ENCODE measurements at places on chromosomes 13 and 19. TPM values are rescaled to one million over a fixed set of nuclear protein-coding genes. Genes with fewer than 3 reads are reported as not detected.

The ZNF554 gene
- total RNA-seq: 4.9 TPM

The MCEMP1 gene
- total RNA-seq: not detected

The NCR1 gene
- not detected for total RNA-seq

The GPATCH1 gene
- total RNA-seq: 8.0 TPM

The COX7A1 gene
- total RNA-seq: 30.0 TPM

The SBK2 gene
- total RNA-seq: not detected

The CAMSAP3 gene
- not detected for total RNA-seq

The ZNF296 gene
- total RNA-seq: not detected

The WASF3 gene
- 16.2 TPM for total RNA-seq

The NUP62 gene
- 20.8 TPM for total RNA-seq

The YJEFN3 gene
- 0.51 TPM for total RNA-seq

The IRS2 gene
- total RNA-seq: 2.3 TPM

The PSG11 gene
- not detected for total RNA-seq

DNA sequence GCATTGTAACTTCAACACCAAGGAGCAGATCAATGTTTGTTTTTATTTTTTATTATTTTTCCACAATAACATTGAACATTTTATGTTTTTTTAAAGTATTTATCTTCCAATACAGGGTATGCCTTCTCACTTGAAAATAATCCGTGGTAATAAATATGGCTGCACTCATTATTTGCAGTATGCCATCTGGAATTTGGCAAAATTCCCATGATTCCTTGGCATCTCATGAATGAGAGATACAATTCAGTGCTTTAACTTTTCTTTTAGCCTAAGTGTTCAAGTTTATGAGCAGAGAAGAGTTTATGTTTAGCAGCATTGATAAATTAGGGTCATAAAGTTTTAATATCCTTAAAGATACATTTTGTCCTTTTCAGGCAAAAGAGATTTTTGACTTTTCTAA is 1109.6 kb upstream of the ATXN8OS start:
- no peaks in the 10 kb centered on the region for H3K36me3 ChIP-seq
- H3K4me3 ChIP-seq: no peak overlapping the region
- no peak for DNase-seq
- no peaks in the 10 kb centered on the region for H3K4me1 ChIP-seq
- H3K27me3 ChIP-seq: no peaks in the 10 kb centered on the region

DNA sequence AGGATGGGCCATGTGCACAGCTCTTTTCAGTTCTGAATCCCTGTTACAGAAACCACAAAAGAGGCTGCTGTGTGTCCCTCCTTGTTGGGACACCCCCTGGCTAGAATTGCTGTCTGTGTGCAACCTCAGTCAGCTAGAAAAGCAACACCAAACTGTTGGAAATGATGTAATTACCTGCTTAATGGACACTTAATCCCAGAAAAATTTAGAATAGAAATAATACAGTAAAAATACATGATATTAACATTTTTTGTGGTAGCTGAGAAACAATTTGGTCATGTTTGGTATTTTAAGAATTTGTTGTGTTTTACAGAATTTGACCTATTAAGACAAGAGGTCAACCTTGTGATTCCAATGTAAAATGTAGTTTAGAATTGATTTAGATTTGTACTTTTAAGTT is 46.8 kb downstream of the FAM124A start:
- no peaks in the 10 kb centered on the region for H3K27me3 ChIP-seq
- H3K36me3 ChIP-seq: no peaks in the 10 kb centered on the region
- H3K4me3 ChIP-seq: no peak overlapping the region
- DNase-seq: peak; percentile 38
- no peak overlapping the region for H3K27ac ChIP-seq

DNA sequence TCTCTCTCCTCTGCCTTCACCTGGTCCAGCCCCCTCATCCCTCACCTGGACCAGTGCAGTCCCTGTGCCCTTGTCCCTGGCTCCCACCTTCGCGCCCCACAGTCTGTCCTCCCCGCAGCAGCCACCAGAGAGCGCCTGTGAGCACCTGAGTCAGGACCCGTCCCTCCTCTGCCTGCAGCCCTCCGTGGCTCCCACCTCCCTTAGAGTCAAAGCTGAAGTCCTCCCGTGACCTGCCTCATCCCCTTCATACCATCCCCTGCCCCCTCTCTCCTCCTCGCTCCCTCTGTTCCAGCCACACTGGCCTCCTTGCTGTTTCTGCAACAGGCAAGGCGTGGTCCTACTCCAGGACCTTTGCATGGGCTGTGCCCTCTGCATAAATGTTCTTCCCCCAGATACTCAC is 10.3 kb downstream of the CELF5 start:
- peaks cover 11% of the 10 kb centered on the region for H3K27me3 ChIP-seq
- H3K36me3 ChIP-seq: no peaks in the 10 kb centered on the region
- H3K4me3 ChIP-seq: no peak overlapping the region
- H3K27ac ChIP-seq: no peak overlapping the region
- no peak for DNase-seq

GRCh38 chr19:19050731-19051130 is 13.1 kb upstream of the SLC25A42 start:
- H3K36me3 ChIP-seq: peaks cover 28% of the 10 kb centered on the region
- no peak overlapping the region for H3K4me3 ChIP-seq
- DNase-seq: no peak
- H3K27me3 ChIP-seq: no peaks in the 10 kb centered on the region
- H3K27ac ChIP-seq: no peak overlapping the region

- no peak overlapping the region for H3K27ac ChIP-seq
- H3K27me3 ChIP-seq: no peaks in the 10 kb centered on the region
- no peak for DNase-seq
- H3K4me1 ChIP-seq: peaks cover 4% of the 10 kb centered on the region
- no peak overlapping the region for H3K4me3 ChIP-seq
These were observed 34.1 kb upstream of the TFDP1 start for GRCh38 chr13:113550453-113550852.

DNA sequence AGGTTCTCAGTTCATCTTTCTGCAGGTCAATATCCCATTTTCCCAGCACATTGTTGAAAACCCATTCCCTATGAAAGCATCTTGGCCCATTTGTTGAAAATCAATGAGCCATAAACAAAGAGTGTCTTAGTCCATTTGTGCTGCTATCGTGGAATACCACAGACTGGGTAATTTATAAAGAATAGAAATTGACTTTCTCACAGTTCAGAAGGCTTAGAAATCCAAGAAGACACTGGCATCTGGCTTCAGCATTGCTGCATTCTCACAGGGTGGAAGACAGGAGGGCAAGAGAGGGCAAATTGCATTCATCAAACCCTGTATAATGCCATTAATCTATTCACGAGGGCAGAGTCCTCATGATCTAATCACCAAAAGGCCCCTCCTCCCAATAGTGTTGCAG is 34.1 kb downstream of the ZNF823 start:
- H3K4me3 ChIP-seq: no peak overlapping the region
- no peaks in the 10 kb centered on the region for H3K4me1 ChIP-seq
- no peak for DNase-seq
- H3K27ac ChIP-seq: no peak overlapping the region
- no peaks in the 10 kb centered on the region for H3K27me3 ChIP-seq
- H3K36me3 ChIP-seq: no peaks in the 10 kb centered on the region

DNA sequence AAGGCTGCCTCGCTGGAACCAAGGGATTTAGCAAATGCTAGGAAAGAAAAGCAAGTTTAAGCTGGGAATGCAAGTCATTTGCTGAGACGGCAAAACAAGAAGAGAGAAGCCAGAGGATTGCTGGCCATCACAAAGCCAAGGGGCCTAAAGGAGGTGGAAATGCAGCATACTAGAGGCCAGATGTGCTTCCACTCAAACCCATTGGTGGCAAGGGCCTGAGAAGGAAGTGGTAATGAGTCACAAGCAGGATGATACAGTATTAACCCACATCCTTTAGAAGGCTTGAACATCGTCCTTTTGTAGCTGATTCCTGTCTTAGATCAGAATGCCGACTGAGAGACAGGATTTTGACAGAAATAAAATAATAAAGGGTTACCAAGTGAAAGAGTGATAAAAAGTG is 68.2 kb downstream of the ITGBL1 start:
- peak overlapping the region; percentile 48 for H3K27ac ChIP-seq
- no peaks in the 10 kb centered on the region for H3K36me3 ChIP-seq
- peaks cover 5% of the 10 kb centered on the region for H3K4me1 ChIP-seq
- peak; percentile 68 for DNase-seq
- no peaks in the 10 kb centered on the region for H3K27me3 ChIP-seq
- no peak overlapping the region for H3K4me3 ChIP-seq

- no peak overlapping the region for H3K4me3 ChIP-seq
- no peak overlapping the region for H3K27ac ChIP-seq
- no peak for DNase-seq
- no peaks in the 10 kb centered on the region for H3K4me1 ChIP-seq
These were observed 432.3 kb downstream of the RFC3 start for GRCh38 chr13:34250151-34250670.

DNA sequence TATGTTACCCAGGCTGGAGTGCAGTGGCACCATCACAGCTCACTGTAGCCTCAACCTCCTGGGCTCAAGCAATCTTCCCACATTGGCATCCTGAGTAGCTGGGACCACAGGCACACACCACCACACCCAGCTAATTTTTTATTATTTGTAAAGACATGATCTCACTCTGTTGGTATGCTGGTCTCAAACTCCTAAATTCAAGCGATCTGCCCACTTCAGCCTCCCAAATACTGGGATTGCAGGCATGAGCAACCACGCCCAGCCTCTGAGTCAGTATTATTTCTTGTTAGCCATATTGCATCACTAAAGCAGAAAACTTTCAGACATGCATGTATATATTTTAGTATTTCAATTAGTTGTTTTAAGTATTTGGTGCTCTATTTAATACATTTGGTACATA is 376.4 kb downstream of the GPC6 start:
- H3K27ac ChIP-seq: no peak overlapping the region
- H3K27me3 ChIP-seq: no peaks in the 10 kb centered on the region
- H3K4me3 ChIP-seq: no peak overlapping the region
- peak; percentile 93 for DNase-seq
- H3K4me1 ChIP-seq: no peaks in the 10 kb centered on the region

DNA sequence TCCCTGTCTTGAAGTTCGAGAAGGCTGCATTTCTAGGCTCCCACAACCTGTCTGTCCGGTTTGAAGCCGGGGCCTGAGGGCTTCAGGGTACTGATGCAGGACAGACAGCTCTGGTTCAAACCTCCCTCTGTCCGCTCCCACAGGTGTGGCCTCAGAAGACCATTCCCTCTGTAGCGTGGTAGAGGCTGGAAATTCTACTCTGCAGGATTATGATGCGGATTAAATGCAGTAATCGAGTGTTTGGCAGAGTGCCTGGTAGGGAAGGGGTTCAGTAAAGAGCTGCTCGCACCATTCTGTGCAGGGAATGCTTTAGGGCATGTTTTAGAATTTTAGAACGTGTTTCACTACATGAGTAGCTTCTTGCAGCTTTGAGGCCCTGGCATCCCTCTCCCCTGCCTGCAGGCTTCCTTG is 30.5 kb downstream of the PPP1R37 start:
- H3K36me3 ChIP-seq: peaks cover 1% of the 10 kb centered on the region
- DNase-seq: no peak
- no peaks in the 10 kb centered on the region for H3K4me1 ChIP-seq
- no peak overlapping the region for H3K4me3 ChIP-seq

GRCh38 chr13:29999492-30000369 is 149.3 kb upstream of the UBL3 start:
- no peaks in the 10 kb centered on the region for H3K36me3 ChIP-seq
- no peak overlapping the region for H3K27ac ChIP-seq
- no peak overlapping the region for H3K4me3 ChIP-seq
- no peaks in the 10 kb centered on the region for H3K27me3 ChIP-seq

DNA sequence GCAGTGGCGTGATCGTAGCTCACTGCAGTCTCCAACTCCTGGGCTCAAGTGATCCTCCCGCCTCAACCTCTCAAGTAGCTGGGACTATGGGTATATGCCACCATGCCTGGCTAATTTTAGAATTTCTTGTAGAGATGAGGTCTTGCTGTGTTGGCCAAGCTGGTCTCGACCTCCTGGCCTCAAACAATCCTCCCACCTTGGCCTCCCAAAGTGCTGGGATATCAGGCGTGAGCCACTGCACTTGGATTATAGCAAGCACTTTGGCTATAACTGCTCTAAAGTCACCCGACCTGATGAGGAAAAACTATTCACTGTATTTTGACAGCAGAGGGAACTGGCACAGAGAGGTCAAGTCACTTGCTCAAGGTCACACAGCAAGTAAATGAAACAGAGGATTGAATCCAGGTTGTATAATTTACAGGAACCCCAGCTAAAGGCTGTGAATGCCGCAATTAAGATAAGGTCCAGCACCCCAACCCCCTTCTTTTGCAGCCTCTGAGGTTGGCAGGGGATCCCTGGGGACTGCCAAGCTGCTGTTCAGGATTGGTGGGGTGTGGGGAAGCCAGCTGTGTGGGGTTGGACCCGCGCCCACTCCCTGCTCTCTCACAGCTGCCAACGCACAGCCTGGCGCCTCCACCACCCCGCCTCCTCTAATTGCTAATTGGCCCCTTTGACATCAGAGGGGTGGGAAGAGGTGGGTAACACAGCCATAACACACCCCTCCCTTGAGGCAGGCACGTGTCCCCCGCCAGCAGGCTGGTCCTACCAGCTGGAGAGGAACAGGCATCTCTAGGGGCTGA is 6.0 kb downstream of the TMIGD2 start:
- H3K4me1 ChIP-seq: no peaks in the 10 kb centered on the region
- no peak overlapping the region for H3K4me3 ChIP-seq
- H3K27ac ChIP-seq: no peak overlapping the region
- H3K36me3 ChIP-seq: no peaks in the 10 kb centered on the region

- no peak for DNase-seq
- no peak overlapping the region for H3K27ac ChIP-seq
- H3K4me3 ChIP-seq: no peak overlapping the region
- peaks cover 2% of the 10 kb centered on the region for H3K36me3 ChIP-seq
These were observed 7.7 kb downstream of the IRGC start for GRCh38 chr19:43723588-43723987.

DNA sequence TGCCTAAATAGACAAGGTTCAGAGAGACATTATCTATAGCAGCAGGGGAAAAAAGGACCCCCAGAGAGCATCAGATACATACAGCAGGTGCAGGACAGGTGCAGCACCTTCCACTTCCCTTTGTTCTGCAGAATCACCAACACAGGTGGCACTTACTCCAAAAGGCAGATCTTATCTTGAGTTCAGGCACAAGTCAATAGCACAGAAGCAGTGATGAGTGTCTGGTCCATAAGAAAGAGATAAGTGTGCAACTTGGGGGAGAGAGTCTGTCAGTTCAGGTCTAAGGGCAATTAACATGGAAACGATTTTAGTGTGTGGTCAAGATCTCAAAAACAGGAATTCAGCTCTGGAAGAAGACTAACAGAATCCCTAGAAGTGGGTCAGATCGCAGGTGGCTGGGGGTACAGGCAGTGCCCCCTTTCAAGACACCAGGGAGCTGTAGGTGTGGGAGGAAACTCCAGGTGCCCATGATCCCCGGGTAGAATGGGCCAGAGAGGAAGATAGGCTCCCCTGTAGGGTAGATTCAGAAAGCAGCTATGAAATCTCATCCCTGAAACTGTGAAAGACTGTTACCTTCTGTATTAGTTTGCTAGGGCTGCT is 40.6 kb downstream of the TNFSF11 start:
- peaks cover 3% of the 10 kb centered on the region for H3K27me3 ChIP-seq
- H3K4me3 ChIP-seq: no peak overlapping the region
- H3K4me1 ChIP-seq: no peaks in the 10 kb centered on the region
- DNase-seq: no peak
